Ovary (tissue), 10 donors: ENCODE measurements at places on chromosomes 7 and 10. TPM values are rescaled to one million over a fixed set of nuclear protein-coding genes. Genes with fewer than 3 reads are reported as not detected.

The NPC1L1 gene
- total RNA-seq: 0.28 TPM

The SPDYE11 gene
- not detected for total RNA-seq

- no peak overlapping the region for H3K4me3 ChIP-seq
- no peaks in the 10 kb centered on the region for H3K4me1 ChIP-seq
- no peak overlapping the region for H3K27ac ChIP-seq
- no peaks in the 10 kb centered on the region for H3K27me3 ChIP-seq
These were observed 9.4 kb upstream of the RHOBTB1 start for GRCh38 chr10:60953420-60953819.

GRCh38 chr10:98855403-98856189 lies 380.1 kb downstream of the HPSE2 start:
- H3K36me3 ChIP-seq: no peaks in the 10 kb centered on the region
- H3K4me1 ChIP-seq: no peaks in the 10 kb centered on the region
- no peak overlapping the region for H3K4me3 ChIP-seq
- no peak overlapping the region for H3K27ac ChIP-seq
- DNase-seq: no peak

- no peaks in the 10 kb centered on the region for H3K4me1 ChIP-seq
- H3K4me3 ChIP-seq: no peak overlapping the region
- H3K27me3 ChIP-seq: no peaks in the 10 kb centered on the region
- no peak overlapping the region for H3K27ac ChIP-seq
These were observed 244.0 kb downstream of the BUB3 start for GRCh38 chr10:123398180-123398591.

DNA sequence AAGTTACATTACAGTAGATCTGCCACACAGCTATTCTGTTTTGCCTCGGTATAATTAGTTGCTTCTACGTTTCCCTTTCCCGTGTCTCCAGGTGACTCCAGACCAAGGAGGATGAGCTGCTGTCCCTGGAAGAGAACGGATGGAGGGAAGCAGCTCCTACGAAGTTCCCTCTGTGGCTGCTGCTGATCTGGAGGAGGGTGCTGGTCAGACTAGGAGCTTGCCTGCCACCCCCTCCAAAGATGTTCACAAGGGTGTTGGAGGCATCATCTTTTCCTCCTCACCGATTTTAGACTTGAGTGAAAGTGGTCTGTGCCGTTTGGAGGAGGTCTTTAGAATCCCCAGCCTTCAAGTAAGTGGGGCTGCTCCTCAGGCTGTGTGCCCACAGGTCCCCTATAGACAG lies 1.4 kb downstream of the LRRC27 start:
- no peaks in the 10 kb centered on the region for H3K27me3 ChIP-seq
- no peak overlapping the region for H3K4me3 ChIP-seq
- no peak for DNase-seq
- H3K4me1 ChIP-seq: peaks cover 12% of the 10 kb centered on the region
- H3K27ac ChIP-seq: no peak overlapping the region

- peaks cover 2% of the 10 kb centered on the region for H3K4me1 ChIP-seq
- no peaks in the 10 kb centered on the region for H3K36me3 ChIP-seq
- no peak overlapping the region for H3K4me3 ChIP-seq
- peak; percentile 72 for DNase-seq
- no peak overlapping the region for H3K27ac ChIP-seq
These were observed 30.6 kb downstream of the TLX1 start for GRCh38 chr10:101161494-101162299.

- H3K27ac ChIP-seq: no peak overlapping the region
- no peak for DNase-seq
- no peaks in the 10 kb centered on the region for H3K27me3 ChIP-seq
These were observed 95.5 kb downstream of the MBL2 start for GRCh38 chr10:52677086-52677485.

GRCh38 chr7:3753868-3754267 lies 452.8 kb downstream of the SDK1 start:
- H3K27me3 ChIP-seq: no peaks in the 10 kb centered on the region
- no peak overlapping the region for H3K27ac ChIP-seq
- no peak overlapping the region for H3K4me3 ChIP-seq
- no peaks in the 10 kb centered on the region for H3K36me3 ChIP-seq
- DNase-seq: no peak

- H3K27ac ChIP-seq: no peak overlapping the region
- no peaks in the 10 kb centered on the region for H3K36me3 ChIP-seq
- no peak for DNase-seq
- H3K4me1 ChIP-seq: no peaks in the 10 kb centered on the region
- no peak overlapping the region for H3K4me3 ChIP-seq
These were observed 35.7 kb downstream of the SHH start for GRCh38 chr7:155776606-155777005.

DNA sequence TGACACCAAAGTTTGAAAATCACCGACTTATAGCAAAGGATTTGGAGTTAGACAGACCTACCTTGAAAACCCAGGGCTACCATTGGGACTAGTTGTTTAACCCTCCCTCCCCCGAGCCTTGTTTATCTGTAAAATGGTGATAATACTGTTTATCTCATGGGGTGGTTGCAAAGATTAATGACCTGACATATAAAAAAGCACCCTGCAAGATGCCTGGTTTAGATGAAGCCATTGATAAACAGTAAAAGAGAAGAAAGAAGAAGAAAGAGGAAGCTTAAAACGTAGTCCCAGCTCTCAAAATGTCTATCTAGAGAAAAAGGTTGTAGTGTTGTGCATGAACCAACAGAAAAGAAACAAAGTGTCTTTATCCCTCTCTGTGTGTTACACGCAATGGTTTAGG lies 145.7 kb downstream of the FGFR2 start:
- no peak overlapping the region for H3K4me3 ChIP-seq
- H3K27ac ChIP-seq: no peak overlapping the region
- no peaks in the 10 kb centered on the region for H3K27me3 ChIP-seq
- DNase-seq: no peak
